ENCODE measurements at places on chromosomes 4 and X.

DNA sequence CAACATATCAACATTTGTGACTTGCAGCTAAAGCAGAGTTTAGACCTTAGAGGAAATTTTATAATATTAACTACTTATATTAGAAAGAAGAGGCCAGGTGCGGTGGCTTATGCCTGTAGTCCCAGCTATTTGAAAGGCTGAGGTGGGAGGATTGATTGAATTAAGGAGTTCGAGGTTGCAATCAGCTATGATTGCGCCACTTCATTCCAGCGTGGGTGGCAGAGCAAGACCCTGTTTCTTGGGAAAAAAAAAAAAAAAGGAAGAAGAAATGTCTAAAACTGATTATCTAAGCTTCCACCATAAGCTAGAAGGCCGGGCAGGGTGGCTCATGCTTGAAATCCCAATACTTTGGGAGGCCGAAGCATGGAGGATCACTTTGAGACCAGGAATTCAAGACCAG, 42.0 kb upstream of the USP9X start:
- no peak for DNase-seq

DNA sequence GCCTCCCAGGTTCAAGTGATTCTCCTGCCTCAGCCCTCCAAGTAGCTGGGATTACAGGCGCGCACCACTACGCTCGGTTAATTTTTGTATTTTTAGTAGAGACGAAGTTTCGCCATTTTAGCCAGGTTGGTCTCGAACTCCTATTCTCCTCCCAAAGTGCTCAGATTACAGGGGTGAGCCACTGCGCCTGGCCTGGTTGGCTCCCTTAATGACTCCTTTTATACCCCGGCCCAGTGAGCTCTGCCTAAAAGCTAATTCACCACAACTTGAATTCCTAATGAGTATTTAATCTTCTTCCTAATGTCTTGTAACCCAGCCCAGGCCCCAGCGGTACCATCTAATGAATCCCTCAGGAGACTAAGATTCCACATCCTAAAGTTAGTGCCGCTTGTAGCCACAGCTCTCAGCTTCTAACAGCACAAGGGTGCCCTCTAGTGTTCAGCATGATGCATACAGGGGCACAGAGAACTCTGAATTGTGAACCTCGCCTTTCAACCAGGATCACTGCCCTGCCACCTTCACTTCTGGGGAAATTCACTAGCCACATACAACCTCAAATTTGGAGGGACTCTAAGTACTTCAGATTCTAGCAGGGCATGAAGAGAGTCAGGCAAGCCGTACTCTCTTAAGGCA, 89.5 kb downstream of the OR13H1 start:
- DNase-seq = peak; percentile 51

GRCh38 chr4:77155631-77156452, 1.2 kb upstream of the CCNG2 start:
- DNase-seq = no peak

DNA sequence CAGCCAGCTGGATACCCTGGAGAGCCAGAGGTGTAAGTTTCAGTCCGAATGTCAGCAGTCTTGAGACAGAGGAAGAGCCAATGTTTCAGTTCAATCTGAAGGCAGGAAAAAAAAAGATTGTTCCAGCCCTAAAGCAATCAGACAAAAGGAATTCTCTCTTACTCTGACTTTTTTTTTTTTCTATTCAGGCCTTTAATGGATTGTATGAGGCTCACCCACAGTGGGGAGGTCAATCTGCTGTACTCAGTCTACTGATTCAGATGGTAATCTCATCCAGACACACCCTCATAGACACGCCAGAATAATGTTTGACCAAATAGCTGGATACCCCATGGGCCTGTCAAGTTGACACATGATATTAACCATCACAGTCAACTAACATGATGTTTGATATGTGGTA, 51.9 kb downstream of the TEX13A start:
- no peak for DNase-seq

DNA sequence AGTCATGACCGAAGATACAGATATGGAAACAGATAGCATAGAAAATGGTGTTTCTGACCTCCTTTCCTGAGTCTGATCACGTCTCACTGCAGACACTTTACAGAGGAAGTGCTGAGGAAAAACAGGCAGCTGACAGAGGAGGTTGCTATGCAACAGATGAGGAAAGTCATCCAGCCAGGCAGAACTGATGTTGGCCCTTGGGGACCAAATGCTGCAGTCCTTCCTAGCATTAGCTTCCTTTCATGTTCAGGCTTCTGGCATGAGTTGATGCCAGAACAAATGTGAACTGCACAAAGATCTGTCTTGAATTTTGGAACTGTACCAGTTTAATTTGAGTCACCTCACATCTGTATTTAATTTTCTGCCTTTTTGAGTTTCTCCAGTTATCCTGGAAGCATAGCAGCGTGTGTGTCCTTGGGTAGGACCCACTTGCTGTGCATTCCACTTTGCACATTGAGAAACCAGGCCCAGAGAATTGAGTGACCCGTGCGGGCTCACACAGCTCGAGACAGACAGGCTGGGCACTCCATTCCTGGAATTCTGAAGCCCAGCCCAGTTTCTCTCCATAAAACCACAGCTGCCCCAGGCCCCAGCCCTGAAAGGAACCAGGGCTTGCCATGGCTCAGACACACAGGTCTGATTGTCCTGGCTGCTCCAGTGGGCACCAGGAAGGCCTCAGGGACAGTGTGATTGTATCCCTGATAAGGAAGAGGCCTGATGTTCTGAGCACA, 1.4 kb upstream of the MAGED1 start:
- DNase-seq = peak; percentile 88

GRCh38 chrX:11427453-11428071, 134.3 kb downstream of the AMELX start:
- no peak for DNase-seq

GRCh38 chr4:84792366-84793301, 173.9 kb downstream of the WDFY3 start:
- DNase-seq = peak; percentile 71

- no peak for DNase-seq
Observed at GRCh38 chrX:137313627-137314026, 252.3 kb upstream of the ZIC3 start.

- no peak for DNase-seq
Observed at GRCh38 chr4:89110541-89110985, 770 bp upstream of the TIGD2 start.

DNA sequence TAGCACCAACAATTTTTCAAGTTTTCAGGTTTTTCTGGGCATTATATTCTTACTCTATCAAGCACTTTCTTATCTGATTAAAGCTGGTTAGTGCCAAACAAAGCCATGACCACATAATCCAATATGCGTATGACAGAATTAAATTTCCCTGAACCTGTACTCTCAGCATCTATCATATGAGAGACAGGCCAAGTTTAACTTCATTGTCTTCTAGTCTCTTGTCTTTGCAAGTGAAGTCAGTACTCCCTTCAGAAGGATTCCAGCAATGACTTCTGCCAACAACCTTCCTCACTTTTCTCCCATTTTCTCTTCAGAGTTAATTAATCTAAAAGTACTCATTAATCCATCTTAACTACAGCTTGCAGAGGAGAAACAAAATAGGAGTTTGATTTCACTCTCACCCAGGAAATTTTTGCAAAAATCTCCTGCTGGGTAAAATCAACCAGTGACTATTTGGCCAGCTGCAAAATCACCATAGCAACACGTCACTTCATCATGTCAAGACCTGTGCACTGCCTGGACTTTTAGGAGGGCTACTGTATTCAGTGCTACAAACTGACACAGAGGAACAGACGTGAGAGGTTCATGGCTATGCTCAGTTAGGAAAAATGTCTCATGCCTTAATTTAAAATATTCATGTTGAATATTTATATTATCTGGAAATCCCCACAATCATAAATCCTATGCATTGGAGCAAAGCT, 208.4 kb downstream of the ANTXR2 start:
- no peak for DNase-seq

DNA sequence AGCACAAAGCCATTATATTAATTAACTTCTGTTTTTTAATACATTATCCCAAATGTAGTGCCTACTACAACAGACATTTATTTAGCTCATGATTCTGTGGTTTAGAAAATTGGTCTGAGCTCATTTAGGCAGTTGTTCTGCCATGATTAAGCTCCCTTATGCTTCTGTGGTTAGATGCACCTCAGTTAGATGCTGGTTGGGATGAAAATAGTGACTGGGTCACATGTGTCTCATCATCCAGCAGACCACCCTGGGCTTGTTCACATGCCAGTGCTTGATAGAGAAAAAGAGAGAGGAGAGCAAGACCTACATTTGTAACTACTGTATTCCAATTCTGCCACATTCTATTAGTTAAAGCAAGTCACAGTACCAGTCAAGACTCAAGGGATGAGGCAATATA, 376.4 kb upstream of the GNPDA2 start:
- no peak for DNase-seq

GRCh38 chr4:149311076-149311475, 504.6 kb downstream of the IQCM start:
- peak; percentile 10 for DNase-seq

GRCh38 chr4:123675567-123675966, 279.0 kb downstream of the SPRY1 start:
- no peak for DNase-seq

DNA sequence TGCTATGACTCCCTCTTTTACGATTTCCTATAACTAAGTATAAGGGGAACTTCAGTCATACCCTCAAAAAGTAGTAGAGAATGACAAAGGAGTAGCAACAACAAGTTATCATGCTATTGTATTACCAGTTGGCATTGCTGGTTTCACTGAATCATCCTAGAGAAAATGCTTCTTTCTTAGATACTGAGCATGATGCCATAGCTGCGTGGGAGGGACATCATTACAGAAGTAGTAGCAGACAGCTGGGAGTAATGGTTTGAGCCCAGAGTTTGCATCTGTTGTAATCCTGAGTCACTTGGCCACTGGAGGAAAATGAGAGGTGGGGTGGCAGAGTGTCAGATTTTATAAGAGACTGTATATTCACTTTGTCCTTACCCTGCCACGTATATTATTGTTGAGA, 38.6 kb downstream of the MTMR1 start:
- DNase-seq = peak; percentile 94

GRCh38 chr4:176385601-176386000, 65.8 kb downstream of the SPCS3 start:
- DNase-seq = no peak
